WTC11 (cell line): ENCODE measurements at places on chromosomes 6 and 20. TPM values are rescaled to one million over a fixed set of nuclear protein-coding genes. Genes with fewer than 3 reads are reported as not detected.

DNA sequence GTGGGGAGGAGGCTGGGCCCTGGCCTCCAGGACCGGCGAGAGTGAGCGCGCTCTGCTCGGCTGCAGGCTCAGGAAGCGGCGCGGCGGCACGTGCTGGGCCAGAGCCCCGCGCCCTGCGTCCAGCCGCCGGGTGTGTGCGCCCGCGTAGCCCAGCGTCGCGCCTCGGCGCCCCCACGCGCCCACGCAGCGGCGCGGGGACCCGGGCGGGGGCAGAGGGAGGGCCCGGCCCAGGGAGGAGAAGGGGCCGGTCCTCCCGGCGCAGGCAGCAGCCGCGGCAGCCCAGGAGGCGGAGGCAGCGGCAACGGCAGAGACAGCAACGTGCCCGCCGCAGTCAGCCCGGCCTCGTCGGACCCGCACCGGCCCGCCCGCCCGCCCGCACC, at the start of gene EYA2:
Gene EYA2 (plus strand): TSS at position 265 of the 380 bp plus-strand sequence. CDS start 95,168 bp downstream, outside the sequence.
- peak; percentile 48 for DNase-seq

DNA sequence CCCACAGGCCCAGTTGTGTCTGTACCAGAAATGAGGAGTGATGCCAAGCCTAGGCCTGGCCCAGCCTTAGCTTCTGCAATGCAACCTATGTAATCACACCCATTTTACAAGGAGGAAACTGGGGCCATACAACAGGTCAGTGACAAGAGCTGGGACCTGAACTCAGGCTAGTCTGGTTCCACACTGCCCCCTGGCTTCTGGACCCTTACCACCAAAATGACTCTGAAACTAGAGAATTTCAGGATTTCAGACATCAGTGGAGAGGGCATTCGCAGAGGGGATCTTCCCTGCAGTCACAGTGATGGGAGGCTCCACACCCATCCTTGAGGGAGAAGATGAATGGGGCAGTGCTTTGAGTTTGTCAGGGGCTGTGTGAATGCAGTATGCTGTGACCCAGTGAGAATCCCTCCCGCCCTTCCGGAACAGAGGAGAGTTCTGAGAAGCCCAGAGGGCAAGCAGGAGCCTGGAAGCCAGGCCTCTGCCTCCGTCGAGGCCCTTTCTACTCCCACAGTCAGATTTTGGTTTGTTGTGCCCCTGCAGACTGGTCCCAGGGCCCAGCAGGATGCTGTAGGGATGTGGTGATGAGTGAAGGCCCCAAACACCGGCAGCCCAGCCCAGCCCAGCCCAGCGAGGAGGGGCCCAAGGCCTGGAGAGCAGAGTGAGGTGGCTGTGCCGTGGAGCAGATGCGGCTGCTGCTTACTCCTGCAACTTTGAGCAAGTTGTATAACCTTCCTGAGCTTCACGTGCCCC, 48.1 kb upstream of the MYL9 start:
- DNase-seq, result peak; percentile 56

- DNase-seq, result no peak
Observed at GRCh38 chr6:27452496-27452897, 20.4 kb downstream of the ZNF184 start.

DNA sequence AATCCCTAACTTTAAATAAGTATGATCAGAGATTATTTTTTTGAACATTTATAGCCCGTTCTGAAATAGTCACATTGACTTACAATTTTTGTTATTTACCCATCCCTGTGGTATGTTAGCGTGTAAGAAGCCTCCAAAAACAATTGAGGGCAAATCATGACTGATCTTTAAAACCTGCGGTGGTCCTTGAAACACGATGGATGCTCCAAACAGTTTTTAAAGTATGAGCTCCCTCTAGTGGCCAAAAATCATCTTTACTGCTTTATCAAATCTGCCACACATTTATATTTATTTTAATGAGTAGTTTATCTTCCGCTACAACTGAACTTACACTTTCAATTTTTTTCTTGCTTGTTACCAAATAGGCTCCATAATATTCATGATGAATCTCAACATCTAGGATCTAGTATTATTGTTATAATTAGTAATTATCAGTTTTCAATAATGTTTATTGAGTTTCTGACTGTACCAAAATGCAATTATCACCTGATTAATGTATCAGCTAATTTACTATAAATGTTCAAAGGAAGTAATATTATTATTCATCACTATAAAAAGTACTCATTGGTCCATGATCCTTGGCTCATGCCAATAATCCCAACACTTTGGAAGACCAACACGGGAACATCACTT, 52.2 kb downstream of the MARCKS start:
- DNase-seq, result no peak

- no peak for DNase-seq
Observed at GRCh38 chr6:14811775-14812428, 434.0 kb upstream of the JARID2 start.

DNA sequence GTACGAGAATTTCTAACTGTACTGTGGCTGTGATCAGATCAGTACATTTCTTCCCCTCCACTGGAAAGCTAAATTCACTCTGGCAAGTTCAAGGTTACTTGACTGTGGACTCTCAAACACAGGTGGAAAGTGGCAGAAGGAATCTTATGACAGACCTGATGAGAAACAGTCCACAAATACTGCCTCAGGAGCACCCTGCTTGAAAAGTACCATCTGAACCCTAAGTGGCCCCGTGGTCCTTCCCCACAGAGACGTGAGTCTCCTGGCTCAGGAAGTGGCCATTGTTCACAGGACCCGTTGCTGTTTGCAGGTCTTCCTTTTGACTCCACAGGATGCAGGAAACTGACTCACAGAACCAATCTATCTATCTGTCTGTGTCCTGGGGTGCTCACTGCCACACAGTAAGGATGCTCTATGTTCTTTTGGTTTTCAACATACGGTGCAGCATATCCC, 47.5 kb upstream of the NHSL1 start:
- DNase-seq, result no peak

The DEFB132 gene
- not detected in 3 replicates for total RNA-seq

The FBXL4 gene
- total RNA-seq, result 10.3 to 12.6 TPM (median 11.4 TPM) in 3 replicates
